ENCODE measurements at places on chromosomes 7 and 10. TPM values are rescaled to one million over a fixed set of nuclear protein-coding genes. Genes with fewer than 3 reads are reported as not detected.

Gene SAMD8
- 41.3 TPM for total RNA-seq

Gene EN2
- 0.05 TPM for total RNA-seq

Gene FRAT1
- 3.5 TPM for total RNA-seq

Gene GALNT17
- not detected for total RNA-seq

Gene SLC26A3
- total RNA-seq: not detected

Gene GBX1
- not detected for total RNA-seq

Gene GALNT11
- 47.4 TPM for total RNA-seq

Gene FIGNL1
- 23.3 TPM for total RNA-seq
